WTC11 (cell line): ENCODE measurements at places on chromosomes 16 and 17.
A peak's percentile ranks its signal among the peaks of the same experiment; 100 is the strongest.

DNA sequence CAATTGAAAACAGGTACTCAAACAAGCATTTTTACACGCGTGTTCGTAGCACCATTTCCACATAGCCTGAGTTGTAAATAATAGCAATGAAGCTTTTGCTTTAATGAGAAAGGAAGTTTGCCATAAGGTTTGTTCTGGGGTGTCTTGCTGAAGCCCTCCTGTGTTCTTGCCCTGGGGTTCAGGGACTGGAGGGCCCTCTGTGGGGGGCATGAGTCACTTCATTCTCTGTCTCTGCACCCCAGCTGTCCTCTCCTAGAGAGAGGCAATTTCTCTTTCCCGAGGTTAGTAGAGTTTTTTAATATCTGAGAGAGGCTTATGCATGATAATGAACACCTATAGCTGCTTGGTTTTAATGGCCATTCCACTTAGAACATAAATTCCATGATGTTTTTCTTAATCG, 9.6 kb downstream of the AFMID start:
- DNase-seq = no peak

- no peak for DNase-seq
Observed at GRCh38 chr16:48035142-48035541, 120.7 kb downstream of the ABCC12 start.

DNA sequence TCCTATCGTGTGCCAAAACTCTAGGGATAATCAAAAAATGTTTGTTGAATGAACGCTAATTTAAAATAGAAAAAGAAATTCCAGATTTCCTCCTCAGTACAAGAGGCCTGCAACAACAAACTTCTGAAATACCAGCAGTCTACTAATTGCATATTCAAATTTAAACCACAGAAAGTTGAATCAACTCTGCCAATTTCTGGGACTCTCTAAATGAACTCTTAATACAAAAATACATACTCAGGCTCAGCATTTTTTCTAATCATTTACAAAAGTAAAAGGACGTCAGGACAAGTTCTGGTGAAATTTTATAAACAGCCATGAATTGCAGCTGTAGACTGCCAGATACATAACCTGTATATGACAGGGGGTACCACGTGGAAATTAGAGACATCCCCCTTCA, 49.0 kb downstream of the KANSL1 start:
- DNase-seq = no peak

GRCh38 chr17:65023791-65024190, 32.7 kb downstream of the GNA13 start:
- no peak for DNase-seq

DNA sequence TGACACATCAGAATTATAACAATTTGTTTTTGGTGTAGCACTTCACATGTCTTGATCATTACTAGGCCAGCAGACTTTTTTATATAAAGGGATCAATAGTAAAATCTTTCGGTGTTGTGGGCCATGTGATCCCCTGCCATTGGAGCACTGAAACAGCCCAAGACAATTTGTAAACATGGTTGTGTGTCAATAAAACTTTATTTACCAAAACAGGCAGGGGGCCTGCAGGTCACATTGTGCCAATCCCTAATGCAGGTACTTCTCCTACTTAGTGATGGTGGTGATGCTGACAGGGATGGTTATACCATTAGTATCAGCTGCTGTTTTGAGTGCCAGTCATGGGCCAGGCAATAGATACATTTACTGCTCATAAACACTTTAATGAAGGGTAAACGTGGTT, 319.9 kb downstream of the SNX29 start:
- no peak for DNase-seq

- DNase-seq = peak; percentile 76
Observed at GRCh38 chr16:68444056-68444657, 4.2 kb downstream of the SMPD3 start.

- DNase-seq = no peak
Observed at GRCh38 chr16:55214974-55215494, 109.0 kb upstream of the IRX6 start.

DNA sequence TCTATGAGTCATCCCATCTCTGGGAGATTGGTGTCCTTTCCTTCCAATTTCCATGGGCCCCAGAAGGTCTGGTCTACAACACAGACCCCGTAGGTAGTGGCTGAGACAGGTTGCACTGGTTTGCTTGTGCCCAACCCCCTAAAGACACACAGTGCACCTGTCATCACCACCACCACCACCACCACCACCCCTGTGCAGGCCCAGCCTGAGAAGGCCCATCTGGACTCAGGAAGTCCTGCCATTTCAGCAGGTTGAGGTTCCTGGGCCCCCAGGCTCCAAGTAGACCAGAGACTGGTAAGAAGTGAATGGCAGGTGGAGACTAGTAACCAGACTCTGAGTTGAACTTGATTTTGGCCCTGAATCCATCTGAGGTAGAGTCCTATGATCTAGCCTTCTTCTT, 25.9 kb upstream of the PHB1 start:
- DNase-seq = no peak

DNA sequence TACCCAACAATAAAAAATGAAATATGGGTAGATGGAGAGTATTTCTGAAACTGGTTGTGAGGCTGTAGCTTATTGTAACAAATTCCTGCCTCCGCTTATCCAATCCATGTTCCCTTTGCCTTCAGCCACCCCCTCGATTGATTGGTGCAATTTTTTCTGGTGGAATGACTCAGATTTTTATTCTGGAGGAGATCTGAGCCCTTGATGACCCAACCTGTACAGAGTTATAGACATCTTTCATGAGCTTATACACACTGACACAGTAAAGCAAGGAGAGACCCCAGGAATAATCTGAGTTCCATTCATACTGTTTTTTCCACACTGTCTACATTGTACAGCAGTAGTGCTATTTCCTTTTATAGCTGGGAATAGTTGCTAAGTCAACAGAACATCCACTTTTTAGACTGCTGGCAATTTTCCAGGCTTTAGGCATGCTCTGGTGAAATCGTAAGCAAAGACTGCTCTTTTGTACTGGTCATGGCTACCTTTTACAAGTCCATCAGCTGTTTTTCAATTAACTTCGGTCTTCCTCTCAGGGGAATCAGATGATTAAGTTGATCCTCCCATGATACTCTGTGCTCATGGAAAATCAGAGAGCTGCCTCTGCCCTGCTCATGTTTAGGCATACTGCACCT, 30.1 kb downstream of the CCL4 start:
- DNase-seq = no peak

DNA sequence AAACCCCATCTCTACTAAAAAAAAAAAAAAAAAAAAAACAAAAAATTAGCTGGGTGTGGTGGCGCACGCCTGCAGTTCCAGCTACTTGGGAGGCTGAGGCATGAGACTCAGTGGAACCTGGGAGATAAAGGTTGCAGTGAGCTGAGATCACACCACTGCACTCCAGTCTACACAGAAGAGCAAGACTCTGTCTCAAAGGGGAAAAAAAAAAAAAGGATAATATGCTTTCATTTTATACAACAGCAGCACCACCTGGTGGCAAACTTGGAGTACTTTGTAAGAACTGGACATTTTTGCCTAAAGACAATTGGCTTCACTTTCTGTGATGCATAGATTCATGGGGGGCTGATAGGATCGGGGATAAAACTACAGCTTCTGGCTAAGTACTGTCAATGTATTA, 8.5 kb downstream of the CHTF8 start:
- DNase-seq = peak; percentile 50

GRCh38 chr17:59492091-59492451, 73.3 kb upstream of the DHX40 start:
- no peak for DNase-seq

- DNase-seq = no peak
Observed at GRCh38 chr17:39612291-39612894, 4.7 kb upstream of the NEUROD2 start.

GRCh38 chr16:6247775-6248174, 1084.9 kb upstream of the RBFOX1 start:
- DNase-seq = no peak

DNA sequence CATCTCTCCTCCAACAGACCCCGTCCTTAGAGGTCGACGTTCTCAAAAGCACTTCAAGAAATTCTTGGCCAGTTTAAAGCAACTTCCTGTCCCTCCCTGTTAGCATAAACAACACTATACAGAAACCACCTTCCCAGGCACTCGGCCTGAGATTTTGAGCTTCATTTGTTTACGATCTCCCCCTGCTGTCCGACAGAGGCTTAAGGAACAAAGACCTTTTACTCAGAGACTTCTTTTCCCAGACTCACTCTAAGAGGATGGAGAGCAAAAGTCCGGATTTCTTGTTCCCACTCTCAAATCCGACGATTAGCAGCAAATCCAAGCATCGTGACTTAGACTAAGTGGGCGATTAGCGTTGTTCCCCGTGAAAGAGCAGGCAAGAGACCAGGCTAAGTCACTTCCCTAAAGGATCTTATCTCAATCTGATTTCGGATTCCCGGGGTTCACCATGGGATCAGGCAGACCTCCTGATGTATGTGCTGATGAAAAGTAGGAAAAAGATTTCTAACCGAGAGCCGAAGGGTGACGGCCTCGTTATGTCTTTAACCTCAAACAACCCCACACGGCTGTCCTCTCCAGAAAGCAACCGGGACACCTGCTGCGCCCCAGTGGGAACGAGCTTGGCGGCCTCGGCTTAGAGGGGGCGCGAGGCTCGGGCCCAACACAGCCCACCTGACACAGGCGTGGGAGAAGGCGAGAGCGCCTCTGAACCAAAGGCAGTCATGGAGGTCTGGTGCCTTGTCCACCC, 598 bp downstream of the INPP5K start:
- peak; percentile 52 for DNase-seq
